ENCODE measurements at places on chromosomes 12 and 14. TPM values are rescaled to one million over a fixed set of nuclear protein-coding genes. Genes with fewer than 3 reads are reported as not detected.

The PDE3A gene
- total RNA-seq, result not detected

The FAM161B gene
- 2.1 TPM for total RNA-seq

The DEGS2 gene
- 0.07 TPM for total RNA-seq

The LTBP2 gene
- total RNA-seq, result 16.8 TPM

The CLEC9A gene
- not detected for total RNA-seq

The MYRFL gene
- total RNA-seq, result not detected

The ACOT6 gene
- total RNA-seq, result not detected

The ZNF891 gene
- 1.9 TPM for total RNA-seq

The C12orf50 gene
- not detected for total RNA-seq

The LIMA1 gene
- total RNA-seq, result 65.5 TPM

The SLC41A2 gene
- 15.9 TPM for total RNA-seq

The AKAP5 gene
- 0.14 TPM for total RNA-seq

The TMEM229B gene
- total RNA-seq, result 0.37 TPM

The UNG gene
- total RNA-seq, result 10.7 TPM

The BCL2L14 gene
- not detected for total RNA-seq

The NABP2 gene
- total RNA-seq, result 53.3 TPM

The DAO gene
- total RNA-seq, result not detected

The SOX5 gene
- 0.98 TPM for total RNA-seq

The ATL1 gene
- 3.2 TPM for total RNA-seq

The ANKRD9 gene
- total RNA-seq, result 8.4 TPM

The WIF1 gene
- not detected for total RNA-seq

The IL26 gene
- not detected for total RNA-seq

The NINJ2 gene
- total RNA-seq, result not detected

The INSM2 gene
- total RNA-seq, result 0.10 TPM

The LRIG3 gene
- 41.5 TPM for total RNA-seq

The PLEKHG7 gene
- total RNA-seq, result not detected

The LTB4R2 gene
- total RNA-seq, result 21.7 TPM

The HVCN1 gene
- not detected for total RNA-seq

The KRT73 gene
- total RNA-seq, result not detected

The GDF3 gene
- not detected for total RNA-seq

The ADAM20 gene
- total RNA-seq, result 1.6 TPM

The CCDC38 gene
- total RNA-seq, result not detected

The SVOP gene
- total RNA-seq, result not detected

The IL31 gene
- total RNA-seq, result not detected

The TAMALIN gene
- total RNA-seq, result 0.39 TPM

The KRT7 gene
- total RNA-seq, result 3,360 TPM

The FAM181A gene
- total RNA-seq, result not detected

The NEMF gene
- total RNA-seq, result 57.7 TPM

The FGF6 gene
- total RNA-seq, result not detected

The PCED1B gene
- 5.1 TPM for total RNA-seq

The DENND5B gene
- total RNA-seq, result 18.6 TPM

The PLEK2 gene
- total RNA-seq, result 22.4 TPM

The CLMN gene
- total RNA-seq, result 17.9 TPM

The DEPDC4 gene
- total RNA-seq, result 1.4 TPM

The ACSM4 gene
- total RNA-seq, result not detected

The DLST gene
- total RNA-seq, result 139 TPM

The SLC35E3 gene
- total RNA-seq, result 7.3 TPM

The RASSF9 gene
- 1.5 TPM for total RNA-seq

The GYS2 gene
- 0.29 TPM for total RNA-seq

The WBP11 gene
- 51.3 TPM for total RNA-seq

Measured in MCF 10A (cell line).